ENCODE measurements at places on chromosomes 2 and 18. TPM values are rescaled to one million over a fixed set of nuclear protein-coding genes. Genes with fewer than 3 reads are reported as not detected.

GRCh38 chr2:8835279-8835678 is 2.1 kb downstream of the KIDINS220 start:
- no peak for DNase-seq

DNA sequence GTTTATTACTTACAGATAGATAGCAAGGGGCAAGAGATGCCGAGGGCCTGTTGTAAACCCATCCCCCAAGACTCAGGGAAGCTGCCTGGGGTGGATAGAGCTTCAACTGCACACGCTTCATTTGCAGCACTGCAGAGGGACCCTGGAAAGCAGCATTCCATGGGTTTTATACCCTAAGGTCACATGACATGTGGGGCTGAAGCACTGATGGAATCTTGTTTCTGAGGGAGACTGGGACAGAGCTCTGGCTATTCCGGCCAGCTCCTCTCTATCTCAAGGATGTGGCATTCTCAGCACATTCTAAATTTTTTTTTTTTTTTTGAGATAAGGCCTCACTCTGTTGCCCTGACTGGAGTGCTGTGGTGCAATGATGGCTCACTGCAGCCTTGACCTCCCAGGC is 300.1 kb downstream of the MYCN start:
- no peak for DNase-seq

Gene ANKRD30BL
- not detected for total RNA-seq

Gene PKDCC
- 9.9 TPM for total RNA-seq

Gene HTRA2
- total RNA-seq = 35.2 TPM

DNA sequence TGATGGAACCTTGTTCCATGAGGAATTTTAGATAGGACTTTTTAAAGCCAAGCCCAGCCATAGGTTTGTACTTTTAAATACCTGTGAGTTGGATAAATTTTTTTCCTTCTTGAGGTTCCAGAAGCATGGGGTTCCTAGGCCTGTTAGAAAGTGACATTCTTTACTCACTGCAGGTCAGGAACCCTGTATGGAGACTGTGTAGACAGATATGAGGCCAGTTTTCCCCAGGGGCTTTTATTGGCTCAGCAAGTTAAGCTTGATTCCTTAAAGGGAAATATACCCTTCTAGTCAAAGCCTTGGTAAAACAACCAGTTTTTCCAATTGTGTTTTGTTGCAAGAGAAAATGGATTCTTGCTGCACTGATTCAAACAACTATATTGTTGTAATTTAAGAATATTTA is 38.4 kb upstream of the GMCL1 start:
- DNase-seq = peak; percentile 33

DNA sequence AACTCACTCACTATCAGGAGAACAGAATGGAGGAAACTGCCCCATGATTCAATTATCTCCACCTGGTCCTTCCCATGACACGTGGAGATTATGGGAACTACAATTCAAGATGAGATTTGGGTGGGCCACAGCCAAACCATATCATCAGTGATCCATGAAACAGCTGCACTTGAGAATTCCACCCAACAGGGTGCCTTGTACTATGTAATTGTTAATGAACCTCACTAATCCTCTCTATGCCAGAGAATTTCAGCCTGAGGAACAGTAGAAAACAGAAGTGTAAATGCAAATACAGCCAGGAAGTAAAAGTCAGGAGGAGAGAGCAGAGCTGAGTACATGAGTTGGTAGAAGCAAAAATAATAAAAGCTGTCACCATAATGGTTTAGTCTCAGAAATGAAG is 261.4 kb downstream of the EPHA4 start:
- no peak for DNase-seq

DNA sequence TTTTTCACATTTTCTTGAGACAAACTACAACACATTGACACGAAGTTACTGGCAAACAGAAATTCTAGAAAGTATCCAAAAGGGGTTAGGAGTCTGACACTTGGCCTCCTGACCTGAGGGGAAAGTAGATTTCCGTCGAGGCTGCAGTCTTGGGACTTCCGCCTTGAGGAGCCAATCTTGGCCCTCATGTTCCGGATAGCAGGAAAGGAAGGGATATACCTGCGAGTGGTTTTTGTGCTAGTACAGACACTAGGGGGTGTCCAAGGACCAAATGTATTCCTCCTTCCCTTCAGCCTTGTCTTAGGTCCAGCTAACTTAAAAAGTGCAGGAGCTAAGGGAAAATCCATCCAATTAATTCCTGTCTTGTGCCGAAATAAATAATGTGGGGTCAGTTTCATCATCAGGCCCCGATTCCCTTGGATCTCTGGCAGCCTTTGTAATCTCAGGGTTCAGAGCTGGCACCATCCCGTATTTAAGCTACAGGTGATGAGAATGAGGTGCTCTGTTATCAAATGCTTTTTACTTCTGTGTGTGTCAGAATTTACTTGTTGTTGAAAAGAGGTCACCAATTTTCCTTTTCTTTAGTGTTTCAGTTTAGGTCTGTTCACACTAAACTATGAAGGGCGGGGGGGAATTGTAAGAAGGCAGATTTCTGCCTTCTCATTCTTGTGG is 330.2 kb upstream of the FANCL start:
- DNase-seq = peak; percentile 85

DNA sequence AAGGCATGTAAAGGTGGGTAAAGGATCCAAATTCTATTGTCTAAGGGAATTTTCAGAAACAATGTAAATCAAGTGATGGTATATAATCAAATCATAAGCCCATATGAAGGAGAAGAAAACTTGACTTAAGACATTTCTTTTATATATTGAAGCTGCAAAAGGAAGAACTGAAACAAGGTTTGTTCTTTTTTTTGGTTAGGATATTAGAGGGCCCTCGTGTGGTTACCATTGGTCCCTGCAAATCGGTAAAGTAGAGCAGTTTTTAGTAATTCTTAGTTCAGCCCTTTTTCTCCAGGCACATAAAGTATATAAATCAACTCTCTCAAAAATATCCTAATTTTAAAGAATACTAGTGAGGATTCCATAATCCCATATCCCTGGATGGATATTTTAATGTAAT is 105.6 kb upstream of the STK17B start:
- DNase-seq = peak; percentile 70

All from GM23248 (cell line).